Stimulated activated CD8-positive, alpha-beta memory T cell treated with anti-CD3 and anti-CD28 coated beads, Interleukin-12 subunit alpha, Interleukin-12 subunit beta, amount 100 ng/mL, for 4 hours (primary cell): ENCODE measurements at places on chromosomes 5 and 9.

DNA sequence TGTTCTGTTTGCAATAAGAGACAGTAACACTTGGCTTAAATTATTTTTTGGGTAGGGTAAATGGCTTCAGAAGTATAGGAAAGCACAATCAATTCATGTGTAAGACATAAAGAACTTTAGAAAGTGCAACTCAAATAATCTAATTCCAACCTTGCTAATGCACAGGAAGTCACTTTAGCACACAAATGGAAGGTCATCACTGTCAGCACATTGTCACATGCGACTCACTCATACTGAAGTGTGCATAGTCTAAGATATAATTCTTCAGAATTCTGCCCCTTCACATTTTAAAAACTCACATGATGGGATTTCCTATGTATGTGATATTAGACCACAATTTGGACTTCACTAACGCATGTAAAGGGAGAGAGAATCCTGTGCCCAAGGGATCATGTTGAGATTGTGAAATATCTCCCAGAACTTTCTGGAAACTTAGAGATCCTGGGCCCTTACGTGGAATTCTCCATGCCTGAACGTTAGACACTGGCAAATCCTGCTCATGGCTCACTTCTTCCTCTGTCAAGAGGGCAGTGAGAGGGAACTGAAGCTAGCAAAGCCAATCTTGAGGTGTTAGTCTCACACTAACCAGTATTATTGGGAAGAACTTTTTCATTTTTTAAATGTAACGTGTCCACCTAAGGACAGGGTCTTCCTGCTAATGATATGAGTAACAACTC is 403.2 kb upstream of the PTGER4 start:
- DNase-seq = no peak

DNA sequence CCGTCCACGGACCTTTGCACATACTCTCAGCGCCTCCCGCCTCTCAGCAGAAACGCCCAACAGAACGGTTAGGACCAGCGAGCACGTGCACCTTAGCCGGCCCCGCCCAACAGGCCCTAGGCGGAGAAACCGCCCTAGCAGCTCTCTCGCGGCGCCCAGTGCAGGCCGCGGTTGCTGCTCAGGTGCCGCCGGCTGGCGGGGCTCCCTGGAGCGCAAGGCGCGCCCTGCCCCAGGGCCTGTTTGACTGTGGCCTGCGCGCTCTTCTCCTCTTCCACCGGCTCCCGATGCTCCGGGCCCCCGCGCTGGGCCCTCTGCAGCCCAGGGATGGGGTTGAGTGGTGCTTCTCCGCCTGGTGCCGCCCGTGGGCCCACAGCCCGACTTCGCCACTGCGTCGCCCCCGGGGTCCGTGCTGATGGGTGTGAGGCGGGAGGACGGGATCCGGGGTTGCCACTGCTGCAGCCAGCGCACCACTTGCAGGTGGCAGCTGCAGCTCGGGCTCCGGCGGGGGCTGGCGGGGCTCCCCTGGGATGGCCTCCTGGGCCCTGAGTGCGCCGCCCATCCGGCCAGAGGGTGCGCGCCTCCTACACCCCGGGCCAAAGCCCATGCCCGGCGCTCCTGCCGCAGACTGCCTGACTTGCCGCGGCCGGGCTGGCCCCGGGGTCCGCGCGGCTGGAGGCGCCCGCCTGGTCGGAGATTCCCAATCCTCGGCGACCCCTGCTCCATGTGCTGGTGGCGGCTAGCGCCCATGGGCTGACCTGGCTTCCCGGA is 1889.4 kb upstream of the CDH9 start:
- DNase-seq = no peak

- DNase-seq = no peak
These were observed 262.9 kb downstream of the SPOCK1 start for GRCh38 chr5:137236252-137236651.

DNA sequence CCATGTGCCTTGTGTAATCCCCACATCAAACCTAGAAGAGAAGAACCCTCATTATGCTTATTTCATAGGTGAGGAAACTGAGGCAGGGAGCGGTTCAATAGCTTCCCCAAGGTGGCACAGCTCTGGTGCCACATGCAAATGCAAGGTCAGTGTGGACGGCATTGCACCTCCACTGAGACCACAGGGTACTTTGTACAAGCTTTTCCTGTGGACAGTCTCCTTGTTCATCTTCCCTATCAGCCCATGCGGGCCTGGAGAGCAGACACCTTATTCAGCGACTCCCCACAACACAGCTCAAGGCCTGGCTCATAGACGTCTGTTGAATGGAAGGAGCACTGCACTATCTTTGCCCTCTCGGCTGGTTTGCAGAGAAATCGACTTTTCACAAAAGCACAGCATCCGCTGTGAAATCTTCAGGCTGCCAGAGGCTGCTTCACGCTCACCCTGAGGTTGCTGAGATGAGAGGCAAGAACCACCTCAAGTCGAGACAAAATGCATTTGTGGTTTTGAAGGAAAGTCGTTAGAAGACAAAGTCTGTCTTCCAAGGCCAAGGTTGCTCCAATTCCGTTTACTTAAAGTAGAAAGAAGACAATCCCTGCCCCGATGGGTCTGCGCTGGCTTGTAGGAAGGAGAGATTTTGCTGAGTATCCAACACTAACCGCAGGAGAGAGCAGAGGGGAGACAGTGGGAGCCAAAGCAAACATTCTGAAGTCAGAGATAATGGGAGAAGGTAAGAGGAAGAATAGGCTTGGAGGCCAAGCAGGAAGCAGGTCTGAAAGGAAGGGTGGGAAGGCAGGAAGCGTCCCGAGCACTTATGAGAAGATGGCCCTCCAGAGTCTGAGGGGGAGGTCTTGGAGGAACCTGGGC is 34.2 kb upstream of the STRBP start:
- DNase-seq = no peak

GRCh38 chr5:150347003-150347402 is 10.5 kb upstream of the TCOF1 start:
- no peak for DNase-seq

DNA sequence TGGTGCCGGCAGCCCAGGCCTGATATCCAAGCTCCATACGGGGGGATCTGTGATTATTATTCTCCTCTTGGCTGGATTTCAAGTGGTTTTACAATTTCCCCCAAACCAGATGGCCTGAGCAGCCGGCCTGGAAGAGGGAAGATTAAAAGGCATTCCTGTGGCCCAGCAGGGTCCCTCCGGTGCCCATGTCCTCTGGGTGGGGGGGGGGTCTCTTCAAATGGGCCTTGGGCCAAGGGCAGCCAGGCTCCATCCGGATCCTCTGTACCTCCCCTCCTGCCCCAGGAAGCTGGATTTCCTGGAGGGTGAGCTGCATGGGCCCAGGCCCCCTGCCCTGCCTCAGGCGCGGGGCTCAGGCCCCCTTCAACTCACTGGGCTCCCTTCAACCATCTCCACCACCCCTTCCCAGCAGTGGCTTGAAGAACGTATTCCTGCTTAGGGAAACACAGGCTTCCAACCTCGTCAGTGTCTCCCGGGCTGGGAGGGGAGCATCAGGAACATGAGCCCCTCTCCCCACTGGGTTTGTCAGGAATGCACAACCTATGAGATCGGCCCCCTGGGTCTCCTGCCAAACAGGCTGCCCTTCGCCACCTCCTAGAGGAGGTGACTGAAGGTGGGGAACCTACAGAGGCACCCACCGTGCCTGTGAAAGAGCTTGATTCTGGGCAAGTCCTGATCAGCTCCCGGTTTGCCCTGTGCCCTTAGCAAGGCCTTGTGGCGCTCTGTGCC is 62.9 kb upstream of the ORM1 start:
- DNase-seq = no peak

- no peak for DNase-seq
These were observed 113.2 kb upstream of the ELL2 start for GRCh38 chr5:96074870-96075269.

- no peak for DNase-seq
These were observed 62.1 kb downstream of the KLF9 start for GRCh38 chr9:70352356-70352755.

DNA sequence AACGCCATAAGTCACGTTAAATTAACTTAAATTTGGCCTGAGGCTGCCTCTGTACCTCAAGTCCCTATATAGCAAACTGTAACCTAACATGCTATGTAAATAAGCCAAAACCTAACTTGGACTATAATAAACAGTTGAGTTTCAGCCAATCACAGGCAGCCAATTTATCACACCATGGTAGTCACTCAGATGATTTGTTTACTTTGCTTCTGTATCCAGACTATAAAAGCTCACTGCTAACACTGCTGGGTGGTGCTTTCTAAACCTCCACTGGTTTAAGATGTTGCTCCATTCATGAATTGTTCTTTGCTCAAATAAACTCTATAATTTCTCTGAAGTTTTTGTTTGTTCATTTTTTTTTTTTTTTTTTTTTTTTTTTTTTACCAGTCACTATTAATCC is 62.8 kb downstream of the TRPM3 start:
- no peak for DNase-seq

GRCh38 chr5:156376751-156377150 is 49.8 kb downstream of the SGCD start:
- DNase-seq = no peak

DNA sequence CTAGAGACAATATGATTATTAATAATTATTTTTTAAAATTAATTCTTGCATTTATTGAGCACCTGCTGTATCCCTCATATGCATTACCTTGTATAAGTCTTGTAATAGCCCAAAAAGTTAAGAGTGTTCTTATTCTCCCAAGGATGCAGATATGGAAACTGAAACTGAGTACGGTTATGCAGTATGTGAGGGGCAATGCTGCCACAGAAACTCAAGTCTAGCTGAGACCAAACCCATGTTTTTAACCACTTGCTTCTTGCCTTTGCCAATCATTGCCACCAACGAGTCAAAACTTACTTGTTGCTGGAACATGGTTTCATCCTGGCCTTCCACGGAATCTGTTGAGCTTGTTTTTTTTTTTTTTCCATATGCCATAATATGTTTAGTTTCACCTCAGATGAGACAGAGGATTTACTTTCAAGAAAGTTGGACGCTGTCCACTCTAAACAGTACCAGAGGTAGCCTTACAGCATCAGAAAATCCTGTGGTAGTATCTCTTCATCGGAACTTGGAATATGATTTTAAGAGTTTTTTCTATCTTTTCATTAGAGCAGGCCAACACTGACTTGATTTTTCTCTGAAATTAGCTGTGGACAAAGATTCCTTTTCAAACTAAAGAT is 27.9 kb downstream of the DOCK8 start:
- no peak for DNase-seq

GRCh38 chr9:35203528-35203927 is 41.7 kb downstream of the UNC13B start:
- DNase-seq = no peak

GRCh38 chr9:131660466-131661405 is 79.1 kb downstream of the RAPGEF1 start:
- DNase-seq = no peak

DNA sequence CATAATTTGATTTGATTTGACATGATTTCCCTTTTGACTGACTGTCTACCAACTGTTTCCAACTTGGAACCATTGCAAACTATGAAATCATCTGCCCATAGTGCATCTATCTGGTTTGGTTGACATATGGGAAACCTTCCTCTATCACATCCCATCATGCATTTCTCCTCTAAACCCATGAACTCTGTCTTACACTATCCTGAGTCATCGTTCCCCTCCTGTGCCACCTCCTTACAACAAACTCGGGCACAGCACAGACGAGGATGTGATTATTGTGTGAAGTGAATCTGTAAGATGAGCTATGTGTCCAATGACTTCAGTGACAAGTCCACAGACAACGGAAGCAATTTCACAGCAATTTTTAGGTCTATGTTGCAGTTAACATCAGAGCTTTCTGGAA is 126.1 kb downstream of the NPR3 start:
- no peak for DNase-seq

- DNase-seq = no peak
These were observed 18.3 kb upstream of the OSMR start for GRCh38 chr5:38827525-38827924.

DNA sequence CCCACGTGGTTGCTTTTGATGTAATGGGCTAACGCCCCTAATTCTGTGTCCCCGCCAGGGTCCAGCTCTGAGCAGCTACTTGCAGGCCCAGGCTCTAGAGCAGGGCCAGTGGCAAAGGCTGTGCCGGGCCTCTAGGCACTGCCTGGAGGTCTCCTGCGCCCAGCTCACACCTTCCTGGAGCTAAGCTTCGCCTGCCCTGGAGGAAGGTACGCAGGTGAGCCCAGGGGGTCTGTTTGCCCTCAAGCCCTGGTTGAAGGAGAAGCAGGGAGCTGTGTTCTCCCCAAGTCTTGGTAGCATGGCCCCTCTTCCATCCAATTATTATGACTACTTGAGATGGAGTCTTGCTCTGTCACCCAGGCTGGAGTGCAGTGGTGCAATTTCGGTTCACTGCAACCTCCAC is 5.2 kb upstream of the LMX1B start:
- DNase-seq = no peak

DNA sequence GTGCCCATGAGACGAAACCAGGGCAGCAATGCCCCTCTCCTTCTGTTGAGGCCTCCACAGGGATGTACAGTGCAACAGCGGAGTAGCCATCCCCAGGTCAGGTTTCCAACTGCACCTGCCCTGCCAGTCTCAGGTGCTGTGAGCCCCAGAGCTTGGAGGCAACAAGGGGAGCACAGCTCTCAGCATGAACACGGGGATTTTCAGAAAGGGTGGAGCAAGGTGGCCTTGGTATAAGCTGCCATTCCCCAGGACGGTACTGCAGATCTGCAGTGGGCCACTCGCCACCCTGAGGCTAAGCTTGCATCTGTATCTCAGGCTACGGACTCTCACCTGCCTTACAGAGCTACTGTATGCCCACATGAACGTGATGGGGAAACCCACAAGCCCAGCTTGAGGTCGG is 103.6 kb downstream of the GABBR2 start:
- DNase-seq = no peak

DNA sequence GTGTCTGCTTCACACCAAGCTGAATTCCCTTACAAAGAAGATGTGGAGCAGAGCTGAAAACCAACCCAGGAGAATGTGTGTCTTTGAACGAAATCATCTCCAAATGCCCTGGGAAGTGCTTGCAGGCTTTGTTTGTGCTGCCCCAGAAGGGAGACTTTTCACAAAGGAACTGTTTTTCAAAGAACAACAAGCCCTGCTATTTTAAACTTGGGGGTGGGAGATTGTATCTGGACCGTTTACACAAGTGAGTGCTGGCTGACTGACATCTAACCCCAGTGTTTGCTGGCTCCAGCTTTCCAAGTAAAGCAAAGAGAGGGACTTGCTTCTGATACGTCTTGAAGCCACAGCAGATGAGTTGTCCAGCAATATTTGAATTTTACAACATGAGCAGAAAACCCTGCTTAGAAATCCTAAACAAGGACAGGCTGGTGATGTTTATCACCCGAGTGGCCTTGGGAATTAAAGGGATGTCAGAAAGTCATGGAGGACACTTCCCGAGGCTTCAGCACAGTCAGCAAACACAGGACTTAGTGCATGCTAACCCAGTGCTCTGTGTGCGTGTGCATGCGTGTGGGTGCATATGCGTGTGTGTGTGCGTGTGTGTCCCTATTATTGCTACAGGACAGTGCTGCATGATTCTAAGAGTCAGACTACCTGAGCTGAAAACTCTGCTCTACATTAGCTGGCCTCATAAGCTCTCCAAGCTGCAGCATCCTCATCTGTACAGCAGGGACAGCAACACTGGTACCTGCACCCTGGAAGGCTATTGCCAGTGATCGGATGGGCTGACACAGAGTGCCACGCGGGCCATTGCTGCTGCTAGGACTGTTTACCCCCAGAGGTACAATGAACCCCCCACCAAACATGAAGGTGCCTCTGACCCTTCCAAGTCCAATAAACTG is 1.4 kb downstream of the ADAMTS12 start:
- no peak for DNase-seq
